ENCODE measurements at places on chromosomes 12 and 14. TPM values are rescaled to one million over a fixed set of nuclear protein-coding genes. Genes with fewer than 3 reads are reported as not detected.

Gene KERA
- total RNA-seq, result not detected

Gene MGP
- total RNA-seq, result 6.7 TPM

Gene HOXC10
- not detected for total RNA-seq

Gene SDR9C7
- total RNA-seq, result not detected

Gene KRT3
- total RNA-seq, result not detected

Gene ASCL1
- total RNA-seq, result not detected

Gene HHIPL1
- total RNA-seq, result 8.6 TPM

Measured in bronchial smooth muscle cell (primary cell).